Myocyte (in vitro differentiated cells): ENCODE measurements at places on chromosomes 11 and 22. TPM values are rescaled to one million over a fixed set of nuclear protein-coding genes. Genes with fewer than 3 reads are reported as not detected.

The ADAMTS15 gene
- 1.8 and 5.0 TPM in 2 replicates for total RNA-seq

The IL18 gene
- total RNA-seq = not detected in 2 replicates

The KRTAP5-10 gene
- total RNA-seq = not detected in 2 replicates

The API5 gene
- total RNA-seq = 70.6 and 76.2 TPM in 2 replicates

The SAA4 gene
- total RNA-seq = not detected in 2 replicates

The SLC22A6 gene
- total RNA-seq = not detected in 2 replicates

The MS4A7 gene
- total RNA-seq = not detected in 2 replicates

The STX5 gene
- total RNA-seq = 25.1 and 27.4 TPM in 2 replicates

The CHADL gene
- 4.0 and 11.8 TPM in 2 replicates for total RNA-seq

The TRIM34 gene
- 2.7 and 4.4 TPM in 2 replicates for total RNA-seq

The ANKK1 gene
- total RNA-seq = 0.26 TPM in 1 of 2 replicates, not detected in the other

The TMEM191B gene
- total RNA-seq = 3.1 and 3.3 TPM in 2 replicates

The BRMS1 gene
- 45.9 and 56.1 TPM in 2 replicates for total RNA-seq

The GRIA4 gene
- not detected in 2 replicates for total RNA-seq

The MEN1 gene
- total RNA-seq = 10.5 and 13.7 TPM in 2 replicates
